ENCODE measurements at places on chromosomes 2 and 18. TPM values are rescaled to one million over a fixed set of nuclear protein-coding genes. Genes with fewer than 3 reads are reported as not detected.

GRCh38 chr2:58039170-58039611, 7.4 kb upstream of the VRK2 start:
- no peak for DNase-seq

- DNase-seq: no peak
These were observed 214.7 kb downstream of the RAD51AP2 start for GRCh38 chr2:17303521-17303920.

GRCh38 chr2:42793334-42794270, 1.2 kb upstream of the HAAO start:
- DNase-seq: no peak

The TMEM131 gene
- total RNA-seq: 26.0 TPM

The LRATD1 gene
- 2.5 TPM for total RNA-seq

The HTR2B gene
- not detected for total RNA-seq

The INHA gene
- 1.9 TPM for total RNA-seq

DNA sequence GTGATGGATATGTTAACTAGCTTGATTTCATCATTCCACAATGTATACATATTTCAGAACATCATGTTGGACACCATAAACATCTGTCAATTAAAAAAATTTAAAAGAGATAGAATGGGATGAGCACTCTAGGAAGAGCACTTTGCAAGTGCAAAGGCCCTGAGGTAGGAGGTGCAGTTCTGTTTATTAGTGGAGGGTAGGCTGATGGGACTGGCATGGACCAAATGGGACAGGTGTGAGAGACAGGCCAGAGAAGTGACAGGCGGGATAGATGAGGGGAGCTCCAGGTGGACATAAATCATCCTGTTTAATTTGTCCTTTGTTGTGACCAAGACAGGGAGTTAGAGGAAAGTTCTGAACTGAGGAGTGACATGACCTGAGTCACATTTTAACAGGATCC, 477.9 kb downstream of the TSN start:
- DNase-seq: no peak

GRCh38 chr18:70709144-70709543, 420.3 kb downstream of the SOCS6 start:
- DNase-seq: no peak

- DNase-seq: no peak
These were observed 153.7 kb downstream of the SOX11 start for GRCh38 chr2:5845798-5846330.

The LTBP1 gene
- total RNA-seq: 90.4 TPM

DNA sequence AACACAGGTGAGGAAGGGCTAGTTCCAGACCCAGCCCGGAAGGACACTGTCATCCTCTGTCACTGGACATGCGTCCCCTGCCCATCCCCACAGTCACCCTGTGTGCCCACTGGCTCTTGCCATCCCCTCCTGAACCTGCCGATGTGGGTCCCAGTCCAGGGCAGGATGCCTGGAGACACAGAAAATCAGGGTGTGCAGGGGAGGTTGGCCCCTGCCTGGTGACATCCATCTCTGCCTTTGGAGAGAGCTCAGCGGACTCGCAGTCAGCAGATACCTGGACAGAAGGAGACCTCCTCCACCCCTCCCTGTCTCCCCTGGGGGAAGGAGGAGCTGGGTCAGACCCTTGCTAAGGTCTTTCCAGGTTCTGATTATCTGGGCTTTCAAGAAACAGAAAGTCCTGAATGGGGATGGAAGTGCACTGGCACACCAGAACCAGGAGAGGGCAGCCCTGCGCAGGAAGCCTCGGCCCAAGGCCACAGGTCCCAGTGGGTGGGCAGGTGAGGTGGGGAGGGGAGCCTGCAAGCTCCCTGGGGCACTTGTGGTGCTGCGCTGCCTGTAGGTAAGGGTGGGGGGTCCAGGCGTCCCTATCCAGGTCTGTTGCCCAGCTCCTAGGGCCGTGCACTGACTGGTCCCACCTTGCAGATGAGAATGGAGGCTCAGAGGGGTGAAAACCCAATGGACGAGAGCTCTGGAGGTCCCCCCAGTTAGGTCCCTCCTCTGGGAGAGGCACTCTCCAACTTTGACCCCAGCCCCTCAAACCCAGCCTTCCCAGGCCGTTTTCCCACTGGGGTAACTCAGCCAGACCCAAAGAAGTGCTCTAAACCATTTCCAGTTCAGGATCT, 9.7 kb upstream of the OTOS start:
- DNase-seq: no peak

- DNase-seq: no peak
These were observed 19.6 kb upstream of the IL1R1 start for GRCh38 chr2:102122909-102123308.

GRCh38 chr2:170106102-170106840, 71.7 kb upstream of the MYO3B start:
- no peak for DNase-seq

DNA sequence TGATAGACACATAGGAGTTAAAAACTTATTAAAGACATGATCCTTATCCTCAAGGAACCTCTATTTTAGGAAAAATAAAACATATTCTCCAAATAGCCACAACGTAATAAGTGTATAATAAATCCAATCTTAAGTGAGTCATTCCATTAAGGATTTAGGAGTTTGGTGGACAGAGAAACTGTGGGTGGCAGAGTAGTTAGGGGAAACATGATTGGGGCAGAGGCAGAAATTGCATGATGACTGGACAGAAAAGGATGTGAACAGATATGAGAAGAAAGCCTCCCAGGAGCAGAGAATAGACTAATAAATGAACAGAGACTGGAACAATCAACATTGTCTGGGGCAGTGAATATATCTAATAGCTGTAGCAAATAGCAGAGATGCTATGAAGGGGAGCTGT, 48.1 kb upstream of the SIGLEC15 start:
- DNase-seq: no peak

DNA sequence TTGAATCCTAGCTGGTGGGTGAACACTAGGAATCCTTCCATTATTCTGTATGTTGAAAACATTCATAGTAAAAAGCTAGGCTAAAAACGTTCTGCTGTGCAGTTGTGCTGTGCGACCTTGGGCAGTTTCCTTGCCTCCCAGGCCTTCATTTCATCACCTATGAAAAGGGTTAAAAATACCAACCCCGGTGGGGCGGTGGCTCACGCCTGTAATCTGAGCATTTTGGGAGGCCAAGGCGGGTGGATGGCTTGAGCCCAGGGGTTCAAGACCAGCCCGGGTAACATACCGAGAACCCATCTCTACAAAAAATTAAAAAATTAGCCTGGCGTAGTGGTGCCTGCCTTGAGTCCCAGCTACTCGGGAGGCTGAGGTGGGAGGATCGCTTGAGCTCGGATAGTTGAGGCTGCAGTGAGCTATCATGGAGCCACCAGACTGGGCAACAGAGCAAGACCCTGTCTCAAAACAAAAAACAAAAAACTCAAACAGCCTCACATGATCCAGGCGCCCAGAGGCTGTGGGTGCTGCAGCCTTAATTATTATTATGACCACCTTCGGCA, 2.9 kb upstream of the RRM2 start:
- DNase-seq: no peak

DNA sequence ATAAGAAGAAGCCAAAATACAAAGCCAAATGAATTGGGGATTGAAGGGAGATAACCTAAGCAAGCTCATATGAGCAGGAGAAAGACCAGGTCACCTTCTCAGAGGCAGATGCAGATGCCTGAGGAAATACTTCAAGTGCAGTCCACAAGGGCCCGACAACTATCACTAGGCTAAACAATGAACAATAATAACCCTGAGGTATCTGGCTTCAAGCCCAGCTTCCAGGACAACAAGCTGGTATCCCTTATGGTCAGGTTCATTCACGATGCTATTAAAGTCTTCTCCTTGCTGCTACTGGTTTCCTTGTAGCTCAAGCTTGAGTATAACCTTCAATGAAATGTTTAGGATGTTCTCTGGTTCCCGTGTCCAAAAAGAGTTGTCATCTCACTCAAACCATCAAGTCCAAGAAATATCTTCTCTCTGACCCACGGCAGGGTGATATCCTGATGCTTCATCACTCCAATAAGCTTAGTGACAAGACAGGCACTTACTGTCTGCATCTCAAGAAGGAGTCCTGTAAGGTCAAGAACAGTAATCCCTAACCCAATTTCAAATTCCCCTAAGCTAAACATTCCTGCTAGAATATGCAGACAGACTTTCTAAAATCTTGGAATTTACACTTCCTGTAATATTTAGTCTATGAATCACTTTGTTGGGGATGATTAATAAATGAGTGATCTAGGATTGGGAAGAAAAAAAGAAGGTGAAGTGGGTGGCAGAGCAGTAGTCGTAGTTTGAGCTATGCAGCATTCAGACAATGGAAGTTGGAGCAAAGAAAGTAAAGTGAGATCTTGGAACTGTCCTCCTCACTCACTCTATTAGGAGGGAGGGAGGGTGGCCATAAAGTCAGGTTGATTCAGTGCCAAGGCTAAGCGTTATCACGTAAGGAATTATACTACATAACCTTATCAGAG, 33.1 kb downstream of the CHN1 start:
- DNase-seq: no peak

The VIL1 gene
- not detected for total RNA-seq

The SCN3A gene
- 0.95 TPM for total RNA-seq

DNA sequence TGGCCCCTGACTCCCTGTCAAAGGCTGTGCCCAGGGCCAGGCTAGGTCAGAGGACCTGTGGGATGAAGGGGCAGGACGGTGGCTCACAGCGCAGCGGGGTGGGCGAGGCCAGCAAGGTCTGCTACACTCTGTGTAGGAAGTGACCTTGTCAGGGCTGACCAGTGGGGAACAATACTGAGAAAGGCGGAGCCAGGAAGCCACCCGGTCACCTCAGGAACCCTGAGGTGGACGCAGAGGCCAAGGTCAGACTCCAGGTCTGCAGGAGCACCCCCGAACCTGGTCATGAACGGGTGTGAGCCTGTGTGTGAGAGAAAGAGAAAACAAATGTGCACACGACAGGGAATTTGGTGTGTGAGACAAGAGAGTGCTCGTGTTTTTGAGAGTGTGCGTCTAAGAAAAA, 72.3 kb downstream of the SMAD7 start:
- no peak for DNase-seq

All from Right ventricle myocardium inferior (tissue), 1 donor.